ENCODE measurements at places on chromosomes 2 and 18.

GRCh38 chr2:75558136-75558535, 2.6 kb downstream of the EVA1A start:
- no peaks in the 10 kb centered on the region for H3K27me3 ChIP-seq
- H3K4me3 ChIP-seq: no peak overlapping the region

GRCh38 chr2:227153758-227154486, 10.1 kb downstream of the COL4A4 start:
- H3K27ac ChIP-seq: no peak overlapping the region
- no peaks in the 10 kb centered on the region for H3K36me3 ChIP-seq
- H3K4me1 ChIP-seq: no peaks in the 10 kb centered on the region
- no peak overlapping the region for H3K4me3 ChIP-seq
- H3K27me3 ChIP-seq: no peaks in the 10 kb centered on the region

DNA sequence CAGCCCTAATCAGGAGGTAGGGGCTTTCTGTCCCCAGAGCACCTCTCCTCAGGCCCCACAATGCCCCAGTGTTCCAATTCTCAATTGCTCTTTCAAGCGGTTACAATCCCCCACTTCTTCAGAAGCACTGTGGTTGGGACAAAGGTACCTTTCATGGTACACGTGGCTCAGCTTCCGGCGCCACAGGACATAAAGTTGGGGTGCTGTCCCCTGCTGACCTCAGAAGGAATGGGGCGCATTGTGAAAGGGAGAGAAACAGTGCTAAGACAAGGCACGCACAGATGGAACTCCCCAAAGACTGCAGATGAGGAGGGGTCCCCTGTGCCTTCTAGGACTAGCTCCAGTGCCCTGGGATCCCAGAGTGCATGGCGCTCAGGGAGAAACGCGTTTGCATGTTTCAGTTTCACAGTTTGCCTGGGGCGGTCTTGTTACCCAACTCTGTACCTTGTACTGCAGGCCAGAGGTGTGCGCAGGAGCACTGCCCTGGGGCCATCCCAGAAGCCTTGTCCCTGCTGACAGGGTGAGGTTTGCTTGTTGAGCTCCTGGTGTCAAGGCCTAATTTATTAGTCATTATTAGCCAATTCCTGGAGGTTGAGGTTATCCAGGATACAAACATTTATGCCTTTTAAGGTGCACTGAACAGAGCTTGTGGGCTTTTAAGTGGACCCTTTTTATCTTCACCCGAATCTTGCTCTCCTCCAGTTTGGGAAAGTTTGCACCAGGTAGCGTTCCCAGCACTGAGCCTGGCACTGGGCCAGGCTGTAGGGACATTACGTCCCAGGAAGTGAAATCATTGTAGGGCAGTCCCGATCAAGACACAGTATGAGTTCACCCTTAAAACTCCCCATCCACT, 7.6 kb downstream of the CNDP1 start:
- no peaks in the 10 kb centered on the region for H3K4me1 ChIP-seq
- H3K27me3 ChIP-seq: no peaks in the 10 kb centered on the region
- H3K27ac ChIP-seq: no peak overlapping the region
- no peaks in the 10 kb centered on the region for H3K36me3 ChIP-seq
- DNase-seq: no peak
- H3K4me3 ChIP-seq: no peak overlapping the region

DNA sequence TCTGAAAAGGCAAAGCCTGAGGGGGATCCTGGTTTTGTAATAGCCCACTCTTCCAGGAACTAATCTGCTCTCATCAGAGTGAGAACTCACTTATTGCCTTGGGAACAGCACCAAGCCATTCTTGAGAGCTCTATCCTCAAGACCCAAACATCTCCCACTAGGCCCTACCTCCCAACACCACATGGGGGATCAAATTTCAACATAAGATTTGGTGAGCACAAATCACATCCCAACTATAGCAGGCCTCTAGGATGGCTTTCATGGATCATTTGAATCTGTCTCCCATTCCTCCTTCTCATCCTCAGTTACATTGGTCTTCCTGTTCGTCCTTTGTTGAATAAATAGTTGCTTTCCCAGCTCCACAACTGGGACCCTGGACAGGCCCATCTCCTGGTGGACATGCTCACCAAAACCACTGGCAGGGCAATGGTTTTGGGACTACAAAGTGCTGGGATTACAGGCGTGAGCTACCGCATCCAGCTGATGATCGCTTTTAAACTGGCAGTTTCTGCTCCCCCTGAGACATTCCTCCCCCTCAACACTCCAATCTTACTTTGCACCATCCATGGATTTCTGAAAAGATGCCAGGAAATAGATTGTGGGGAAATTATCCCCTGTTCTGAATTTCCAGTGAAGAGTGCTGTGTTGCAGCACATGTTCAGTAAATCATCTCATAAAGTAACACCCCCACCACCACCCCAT, 42.6 kb downstream of the MCFD2 start:
- no peaks in the 10 kb centered on the region for H3K4me1 ChIP-seq
- no peak overlapping the region for H3K27ac ChIP-seq
- no peak for DNase-seq
- H3K36me3 ChIP-seq: no peaks in the 10 kb centered on the region
- no peak overlapping the region for H3K4me3 ChIP-seq

DNA sequence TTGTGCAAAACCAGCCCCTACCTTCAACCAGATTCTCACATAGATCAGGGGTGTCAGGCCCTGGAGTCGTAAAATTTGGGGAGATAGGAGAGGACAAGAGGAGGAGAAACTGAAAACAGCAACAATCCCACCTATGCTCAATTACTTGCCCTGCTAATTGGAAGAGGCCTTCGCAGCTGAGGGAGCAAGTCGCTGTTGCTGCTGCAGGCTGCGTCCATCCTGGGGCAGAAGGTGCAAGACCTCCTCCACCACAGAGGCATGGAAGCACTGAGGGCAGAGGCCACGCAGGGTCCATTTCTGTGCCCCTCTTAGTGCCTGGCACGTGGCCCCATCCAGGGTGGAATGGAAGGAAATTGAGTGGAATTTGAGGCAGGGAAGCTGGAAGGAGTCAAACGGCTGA, 36.5 kb downstream of the CNGA3 start:
- H3K4me1 ChIP-seq: no peaks in the 10 kb centered on the region
- H3K27ac ChIP-seq: no peak overlapping the region
- no peaks in the 10 kb centered on the region for H3K36me3 ChIP-seq
- H3K4me3 ChIP-seq: no peak overlapping the region
- no peaks in the 10 kb centered on the region for H3K27me3 ChIP-seq
- DNase-seq: no peak

GRCh38 chr18:45352874-45353273, 262.4 kb upstream of the SLC14A2 start:
- H3K36me3 ChIP-seq: no peaks in the 10 kb centered on the region
- no peaks in the 10 kb centered on the region for H3K27me3 ChIP-seq
- H3K4me3 ChIP-seq: no peak overlapping the region
- no peak for DNase-seq

DNA sequence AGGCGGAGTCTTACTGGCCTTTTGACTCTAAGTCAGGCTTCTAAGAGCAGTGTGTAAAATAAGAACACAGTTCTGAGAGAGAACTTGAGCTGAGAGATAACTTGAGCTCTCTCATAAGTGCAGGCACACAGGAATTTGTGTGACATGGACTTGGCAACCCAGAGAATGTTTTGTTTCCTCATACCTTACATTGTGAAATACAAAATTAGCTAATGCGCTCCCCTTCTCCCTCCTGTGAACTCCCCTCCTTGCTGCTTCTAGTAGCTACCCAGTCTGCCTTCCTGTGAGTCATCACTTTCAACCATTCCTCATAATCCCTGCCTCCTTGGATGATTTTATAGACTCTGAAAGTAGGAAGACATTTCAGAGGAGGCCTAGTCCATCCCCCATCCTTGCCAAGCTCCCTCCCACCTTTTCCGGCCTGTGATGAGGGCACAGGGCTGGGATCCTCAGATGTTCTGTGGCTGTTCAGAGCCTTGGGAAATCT, 22.6 kb downstream of the FER1L5 start:
- no peaks in the 10 kb centered on the region for H3K27me3 ChIP-seq
- no peaks in the 10 kb centered on the region for H3K36me3 ChIP-seq
- H3K4me3 ChIP-seq: no peak overlapping the region
- peaks cover 12% of the 10 kb centered on the region for H3K4me1 ChIP-seq
- no peak for DNase-seq
- H3K27ac ChIP-seq: peak overlapping the region; percentile 92

- no peaks in the 10 kb centered on the region for H3K36me3 ChIP-seq
- H3K4me3 ChIP-seq: no peak overlapping the region
- no peaks in the 10 kb centered on the region for H3K4me1 ChIP-seq
- H3K27me3 ChIP-seq: no peaks in the 10 kb centered on the region
These were observed 1199.7 kb downstream of the CNTNAP5 start for GRCh38 chr2:125224830-125225229.

DNA sequence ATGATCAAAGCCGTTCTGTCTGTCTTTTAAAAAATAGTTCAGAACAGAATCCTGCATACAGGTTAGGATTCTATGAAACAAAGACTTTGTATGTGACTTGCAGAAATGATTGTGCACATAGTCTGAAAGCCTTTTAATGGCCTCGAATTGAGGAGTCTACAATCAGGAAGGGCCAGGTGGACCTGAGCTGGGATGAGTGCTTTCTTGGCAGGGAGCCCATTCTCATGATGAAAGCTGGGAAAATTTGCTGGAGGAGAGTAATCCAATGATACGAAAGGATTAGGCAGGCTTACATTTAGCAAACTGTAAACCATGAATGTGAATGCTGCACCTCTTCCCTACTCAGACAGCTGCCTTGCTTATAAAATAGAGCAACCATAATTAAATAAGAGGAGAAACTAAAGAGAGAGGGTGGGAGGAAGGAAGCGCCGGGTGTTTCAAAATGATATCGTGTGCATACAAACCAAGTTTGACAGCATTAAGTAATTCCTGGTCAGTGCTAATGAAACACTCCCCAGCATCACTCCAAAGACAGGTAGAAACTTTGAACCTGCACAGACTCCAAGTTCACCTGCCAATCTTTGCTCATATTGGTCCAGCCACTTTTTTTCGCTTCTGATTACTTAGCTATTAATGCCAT, 23.7 kb upstream of the CXCR4 start:
- H3K27me3 ChIP-seq: no peaks in the 10 kb centered on the region
- no peaks in the 10 kb centered on the region for H3K36me3 ChIP-seq
- no peaks in the 10 kb centered on the region for H3K4me1 ChIP-seq
- no peak for DNase-seq
- no peak overlapping the region for H3K27ac ChIP-seq

DNA sequence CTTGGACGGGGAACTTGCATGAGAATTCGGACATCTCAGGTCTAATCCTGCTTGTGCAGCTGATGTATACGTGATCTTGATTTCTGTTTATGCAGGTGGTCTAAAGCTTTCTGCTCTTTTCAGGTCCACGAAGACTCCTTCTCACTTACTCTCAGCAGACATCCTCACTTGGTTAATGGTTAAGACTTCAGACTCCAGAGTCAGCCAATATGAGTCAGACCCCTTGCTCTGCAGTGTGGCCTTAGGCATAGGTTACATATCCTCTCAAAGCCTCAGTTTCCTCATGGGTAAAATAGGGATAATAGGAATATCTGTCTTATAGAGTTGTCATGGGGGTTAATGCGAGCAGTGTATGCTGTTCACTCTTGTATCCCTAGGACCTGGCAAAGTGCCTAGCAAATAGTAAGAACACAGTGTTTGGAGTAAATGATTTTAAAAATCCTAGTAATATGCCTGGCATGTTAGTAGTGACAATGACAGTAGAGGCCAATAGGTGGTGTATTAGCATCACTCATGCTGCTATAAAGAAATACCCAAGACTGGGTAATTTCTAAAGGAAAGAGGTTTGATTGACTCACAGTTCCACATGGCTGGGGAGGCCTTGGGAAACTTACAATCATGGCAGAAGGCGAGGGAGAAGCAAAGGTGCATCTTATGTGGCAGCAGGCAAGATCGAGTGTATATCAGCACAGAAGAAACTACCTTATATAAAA, 42.3 kb downstream of the XRCC5 start:
- DNase-seq: no peak
- H3K4me1 ChIP-seq: no peaks in the 10 kb centered on the region
- no peak overlapping the region for H3K27ac ChIP-seq

GRCh38 chr2:225632351-225632750, 232.8 kb downstream of the NYAP2 start:
- DNase-seq: no peak
- no peaks in the 10 kb centered on the region for H3K36me3 ChIP-seq
- no peaks in the 10 kb centered on the region for H3K27me3 ChIP-seq
- no peak overlapping the region for H3K4me3 ChIP-seq
- H3K27ac ChIP-seq: no peak overlapping the region

DNA sequence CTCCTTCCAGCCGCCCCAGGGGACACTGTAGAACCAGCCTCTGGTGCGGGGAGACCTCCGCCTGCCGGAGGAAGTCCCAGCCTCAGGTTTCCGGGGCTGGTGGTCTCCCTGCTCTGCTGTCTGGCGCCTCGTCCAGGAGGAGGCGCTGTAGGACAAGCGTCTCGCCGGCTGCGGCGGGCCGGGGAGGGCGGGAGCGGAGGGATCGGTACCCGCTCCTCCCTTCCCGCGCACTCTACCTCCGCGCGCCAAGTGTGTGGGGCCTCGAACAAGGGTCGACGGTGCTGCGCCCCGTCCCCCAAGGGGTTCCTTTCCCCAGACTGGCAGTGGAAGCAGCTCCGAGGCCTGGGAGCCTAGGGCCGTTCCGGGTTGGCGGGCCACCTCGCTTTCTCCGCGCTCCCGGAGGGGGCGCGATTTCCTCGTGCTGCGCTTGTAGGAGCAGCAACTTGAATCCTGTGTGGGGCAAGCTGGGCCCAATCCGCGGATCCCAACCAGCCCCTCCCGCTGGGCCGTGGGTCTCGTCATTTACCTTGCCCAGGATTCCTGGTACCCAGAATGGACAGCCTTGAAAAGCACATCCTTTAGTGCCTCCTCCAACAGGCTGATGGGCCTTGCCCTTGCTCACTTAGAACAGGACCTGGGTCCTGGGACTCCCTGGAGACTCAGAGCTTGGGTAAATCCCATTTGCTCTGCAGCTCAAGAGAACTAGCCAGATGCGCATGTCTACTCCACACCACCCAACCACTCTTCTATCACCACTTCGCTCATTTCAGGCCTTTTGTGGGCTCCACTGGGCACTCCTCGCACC, 10.6 kb upstream of the HOXD4 start:
- H3K27me3 ChIP-seq: no peaks in the 10 kb centered on the region
- peak overlapping the region; percentile 64 for H3K4me3 ChIP-seq
- H3K27ac ChIP-seq: peak overlapping the region; percentile 44
- H3K36me3 ChIP-seq: no peaks in the 10 kb centered on the region
- peaks cover 8% of the 10 kb centered on the region for H3K4me1 ChIP-seq

DNA sequence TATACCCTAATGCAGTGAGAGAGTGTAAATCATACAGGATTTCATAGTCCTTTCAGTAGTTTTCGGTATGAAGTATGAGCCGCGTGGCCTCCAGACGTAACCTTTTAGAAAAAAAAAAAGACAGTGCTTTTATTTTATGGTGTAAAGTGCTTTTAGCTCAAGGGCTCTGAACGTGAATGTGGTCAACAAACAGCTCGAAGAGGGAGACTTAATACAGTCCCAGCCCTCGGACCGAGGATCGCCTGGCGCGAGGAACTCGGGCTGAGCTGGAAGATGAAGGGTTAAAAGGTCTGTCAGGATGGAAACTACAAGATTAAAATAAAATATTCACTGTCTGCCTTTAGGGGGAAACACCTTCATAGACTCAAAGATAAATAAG, 4.0 kb upstream of the BCL11A start:
- peaks cover 14% of the 10 kb centered on the region for H3K27me3 ChIP-seq
- H3K4me1 ChIP-seq: peaks cover 22% of the 10 kb centered on the region
- no peak for DNase-seq
- no peak overlapping the region for H3K27ac ChIP-seq
- no peaks in the 10 kb centered on the region for H3K36me3 ChIP-seq

- H3K27ac ChIP-seq: no peak overlapping the region
- H3K4me1 ChIP-seq: no peaks in the 10 kb centered on the region
- H3K27me3 ChIP-seq: no peaks in the 10 kb centered on the region
- H3K36me3 ChIP-seq: no peaks in the 10 kb centered on the region
- H3K4me3 ChIP-seq: no peak overlapping the region
These were observed 364.4 kb upstream of the GCFC2 start for GRCh38 chr2:76075126-76075525.

GRCh38 chr2:147255812-147256211, 589.0 kb upstream of the ACVR2A start:
- H3K4me1 ChIP-seq: no peaks in the 10 kb centered on the region
- no peak overlapping the region for H3K27ac ChIP-seq
- no peak overlapping the region for H3K4me3 ChIP-seq
- no peaks in the 10 kb centered on the region for H3K36me3 ChIP-seq
- DNase-seq: no peak
